ENCODE measurements at places on chromosomes 16 and 17.

- DNase-seq = peak; percentile 64
Observed at GRCh38 chr16:81612351-81613163, 166.5 kb upstream of the PLCG2 start.

- DNase-seq = no peak
Observed at GRCh38 chr17:60269417-60269816, 119.6 kb downstream of the CA4 start.

- DNase-seq = peak; percentile 74
Observed at GRCh38 chr17:45293413-45294211, 23.2 kb downstream of the MAP3K14 start.

DNA sequence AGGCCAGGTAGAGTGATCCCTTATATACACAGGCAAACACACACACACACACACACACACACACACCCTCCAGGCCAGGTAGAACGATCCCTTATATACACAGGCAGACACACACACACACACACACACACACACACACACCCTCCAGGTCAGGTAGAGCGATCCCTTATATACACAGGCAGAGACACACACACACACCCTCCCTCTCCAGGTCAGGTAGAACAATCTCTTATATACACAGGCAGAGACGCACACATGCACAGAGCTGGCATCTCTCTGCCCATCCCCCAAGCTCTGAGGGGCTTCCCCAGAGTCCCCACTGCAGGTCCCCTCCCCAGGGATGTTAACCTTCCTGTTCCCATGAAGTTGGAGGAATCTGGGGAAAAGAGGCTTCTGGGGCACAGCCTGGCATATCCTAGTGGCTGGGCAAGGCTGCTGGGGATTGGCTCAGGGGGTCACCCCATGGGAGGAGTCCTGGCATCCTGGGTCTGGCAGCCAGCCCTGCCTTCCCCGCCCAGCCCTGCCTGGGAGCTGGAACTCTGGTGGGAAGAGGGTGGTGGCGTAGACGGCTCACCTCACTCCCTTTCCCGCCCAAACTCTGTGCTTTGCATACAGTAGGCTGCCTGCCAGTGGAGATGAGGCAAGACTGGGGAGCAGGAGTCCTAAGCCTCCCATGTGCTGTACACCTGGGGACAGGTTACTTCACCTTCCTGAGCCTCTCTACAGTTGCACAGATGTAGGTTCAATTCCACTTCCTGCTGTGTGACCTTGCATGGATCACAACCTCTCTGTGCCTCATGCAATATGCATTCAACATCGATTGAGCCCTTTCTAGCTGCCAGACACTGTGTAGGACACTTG lies 41.8 kb downstream of the TEKT5 start:
- no peak for DNase-seq

- no peak for DNase-seq
Observed at GRCh38 chr17:44487170-44487569, 16.0 kb downstream of the GPATCH8 start.

- DNase-seq = peak; percentile 50
Observed at GRCh38 chr16:23071196-23072083, 77.8 kb downstream of the USP31 start.

DNA sequence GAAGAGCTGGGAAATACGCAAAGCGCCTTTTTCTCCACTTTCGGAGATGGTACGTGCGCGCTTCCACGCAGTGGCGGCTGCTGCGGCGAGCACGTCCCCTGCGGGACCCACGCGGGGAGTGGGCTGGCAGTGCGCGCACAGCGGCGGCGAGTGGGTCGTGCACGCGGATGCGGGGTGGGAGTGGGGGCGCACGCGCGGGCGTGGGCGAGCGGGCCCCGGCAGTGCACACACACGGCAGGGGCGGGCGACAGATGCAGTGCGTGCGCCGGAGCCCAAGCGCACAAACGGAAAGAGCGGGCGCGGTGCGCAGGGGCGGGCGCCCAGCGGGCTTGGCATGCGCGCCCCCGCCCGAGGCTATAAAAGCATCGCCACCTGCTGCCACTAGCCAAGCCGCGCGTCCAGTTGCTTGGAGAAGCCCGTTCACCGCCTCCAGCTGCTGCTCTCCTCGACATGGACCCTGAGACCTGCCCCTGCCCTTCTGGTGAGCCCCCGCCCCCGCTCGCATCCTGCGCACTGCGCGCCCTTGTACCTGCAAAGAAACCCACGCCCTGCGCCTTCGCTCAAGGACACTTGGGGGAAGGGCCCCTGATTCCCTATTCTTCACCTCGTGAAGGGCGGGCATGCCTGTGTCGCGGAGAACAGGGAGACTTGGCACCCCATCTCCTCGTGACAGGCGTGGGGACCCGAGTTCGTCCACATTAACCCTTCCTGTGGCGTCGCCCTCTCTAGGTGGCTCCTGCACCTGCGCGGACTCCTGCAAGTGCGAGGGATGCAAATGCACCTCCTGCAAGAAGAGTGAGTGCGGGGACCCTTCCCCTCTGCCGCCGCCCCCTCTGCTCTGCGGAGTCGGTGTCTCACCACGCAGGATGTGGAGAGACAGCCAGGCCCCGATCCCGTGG lies at the start of gene MT3:
Gene MT3, plus strand, starts transcription at position 388 of the 899 bp plus-strand sequence. Its CDS starts 63 bp downstream, at position 451.
- peak; percentile 17 for DNase-seq

DNA sequence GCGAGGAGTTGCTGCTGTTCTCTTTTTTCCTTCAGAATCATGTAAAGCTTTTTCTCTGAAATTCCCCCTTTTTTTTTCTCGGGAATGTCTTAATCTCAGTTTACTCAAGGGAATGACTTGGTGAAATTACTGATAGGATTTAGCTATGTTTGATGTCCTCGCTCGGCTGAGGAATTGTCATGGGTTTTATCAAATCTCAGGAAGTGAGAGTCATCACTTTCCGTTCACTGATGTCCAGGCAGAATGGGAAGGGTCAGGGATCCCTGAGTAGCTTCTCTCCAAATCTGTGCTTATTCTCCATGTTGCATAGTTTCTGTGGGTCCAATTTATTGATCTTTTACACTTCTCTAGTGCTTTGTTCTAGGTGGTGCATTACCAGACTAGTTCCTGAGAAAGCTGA lies 6.3 kb downstream of the IGSF6 start:
- no peak for DNase-seq

- DNase-seq = no peak
Observed at GRCh38 chr16:75862098-75862386, 135.8 kb upstream of the CPHXL start.

- DNase-seq = no peak
Observed at GRCh38 chr16:19382084-19382801, 35.4 kb upstream of the TMC5 start.

DNA sequence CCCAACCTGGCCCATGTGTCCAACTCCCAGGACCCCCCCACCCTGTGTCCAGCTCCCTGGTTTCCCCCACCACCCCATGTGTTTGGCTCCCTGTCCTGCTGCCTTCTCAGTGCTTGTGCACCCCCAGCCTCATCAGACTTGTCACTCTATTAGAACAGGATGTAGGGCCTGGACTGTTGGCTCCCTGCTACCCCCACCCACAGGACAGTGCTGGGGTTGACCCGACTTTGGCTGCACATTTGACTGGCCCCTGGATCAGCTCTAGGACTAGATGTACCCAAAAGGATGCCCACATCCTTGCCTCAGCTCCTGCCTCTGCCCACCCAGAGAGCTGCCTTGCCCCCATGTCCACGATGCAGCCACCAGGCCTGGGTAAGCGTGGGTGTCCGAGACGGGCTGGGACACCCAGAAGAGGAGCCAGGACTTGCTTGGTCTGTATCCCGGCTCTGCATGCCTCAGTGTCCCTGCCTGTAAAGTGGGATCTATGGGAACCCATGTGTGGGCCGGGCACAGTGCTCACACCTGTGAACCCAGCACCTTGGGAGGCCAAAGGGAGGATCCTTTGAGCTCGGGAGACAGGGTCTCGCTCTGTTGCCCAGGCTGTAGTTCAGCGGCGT lies 1.5 kb upstream of the CCDC57 start:
- no peak for DNase-seq

GRCh38 chr16:28529124-28529523 lies 9.7 kb downstream of the NUPR1 start:
- DNase-seq = no peak

DNA sequence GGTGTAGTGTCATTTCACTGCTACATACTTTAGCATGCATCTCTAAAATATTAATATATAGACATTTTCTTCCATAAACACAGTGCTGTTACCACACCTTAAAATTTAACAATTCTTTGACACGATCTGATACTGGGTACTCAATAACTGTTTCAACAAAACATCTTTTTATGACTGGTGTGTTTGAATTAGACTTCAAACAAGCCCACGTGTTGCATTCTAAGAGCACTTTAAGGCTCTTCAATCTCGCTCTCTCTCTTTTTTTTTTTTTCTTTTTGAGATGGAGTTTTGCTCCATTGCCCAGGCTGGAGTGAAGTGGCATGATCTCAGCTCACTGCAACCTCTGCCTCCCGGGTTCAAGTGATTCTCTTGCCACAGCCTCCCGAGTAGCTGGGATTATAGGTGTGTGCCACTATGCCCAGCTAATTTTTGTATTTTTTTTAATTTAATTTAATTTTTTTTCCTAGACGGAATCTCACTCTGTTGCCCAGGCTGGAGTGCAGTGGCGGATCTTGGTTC lies 15.8 kb upstream of the SLC46A1 start:
- no peak for DNase-seq

GRCh38 chr17:72097144-72097543 lies 23.7 kb upstream of the SOX9 start:
- DNase-seq = no peak

Measured in heart right ventricle (tissue), 16 donors.